ENCODE measurements at places on chromosomes 7 and 10.
A peak's percentile ranks its signal among the peaks of the same experiment; 100 is the strongest.

GRCh38 chr7:29282819-29283414 lies 88.3 kb downstream of the CHN2 start:
- DNase-seq: no peak

DNA sequence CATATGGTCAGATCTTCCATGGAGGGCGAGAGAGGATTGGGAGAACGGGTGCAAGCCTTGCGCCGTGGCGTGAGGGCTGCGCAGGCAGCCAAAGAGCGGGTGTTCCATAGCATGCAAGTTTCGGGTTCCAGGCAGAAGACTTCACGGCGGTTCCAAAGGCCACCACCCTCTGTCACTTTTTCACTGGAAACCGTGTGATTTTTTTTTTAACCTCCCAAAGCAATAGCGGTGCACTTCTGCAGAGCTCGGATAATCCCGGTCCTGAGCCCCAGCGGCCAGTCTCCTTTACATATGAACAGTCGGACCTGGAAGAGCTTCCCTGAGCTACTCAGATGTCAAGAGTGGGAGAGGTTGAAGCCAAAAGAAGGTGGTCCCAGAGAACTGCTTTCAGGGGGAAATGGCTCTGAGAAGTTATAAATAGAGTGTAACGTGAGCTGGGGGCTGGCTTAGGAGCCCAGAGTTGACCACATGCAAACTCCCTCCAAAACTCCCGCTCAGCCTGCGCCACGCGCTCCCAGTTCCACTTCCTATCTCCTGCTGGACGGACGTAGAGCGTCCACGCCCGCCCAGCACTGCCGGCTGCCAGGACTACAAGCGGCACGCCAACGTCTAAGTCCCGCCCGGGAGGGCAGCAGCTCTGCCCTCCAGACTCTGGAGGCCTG lies at the start of gene MEOX2:
TSS of gene MEOX2 (minus strand) at position 389 of the 662 bp plus-strand sequence. CDS start at position 108, 281 bp downstream.
- DNase-seq: peak; percentile 52

DNA sequence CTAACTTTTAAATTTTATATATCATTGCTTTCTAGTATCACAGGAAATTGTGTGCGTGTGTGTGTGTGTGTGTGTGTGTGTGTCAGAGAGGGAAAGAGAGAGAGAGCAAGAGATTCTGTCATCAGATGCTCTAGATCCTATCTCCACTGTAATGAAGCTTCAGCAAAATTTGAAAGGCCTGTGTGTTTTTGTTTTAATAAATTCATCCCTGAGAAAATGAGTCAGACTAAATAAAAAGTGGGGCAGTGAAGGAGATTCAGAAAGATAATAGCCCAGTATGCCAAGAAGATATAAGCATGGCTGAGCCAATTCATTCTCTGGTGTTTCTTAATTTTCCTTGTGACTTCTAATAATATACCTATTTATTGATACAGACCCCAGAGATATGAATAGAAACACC lies 184.2 kb upstream of the TMEM196 start:
- DNase-seq: peak; percentile 18

DNA sequence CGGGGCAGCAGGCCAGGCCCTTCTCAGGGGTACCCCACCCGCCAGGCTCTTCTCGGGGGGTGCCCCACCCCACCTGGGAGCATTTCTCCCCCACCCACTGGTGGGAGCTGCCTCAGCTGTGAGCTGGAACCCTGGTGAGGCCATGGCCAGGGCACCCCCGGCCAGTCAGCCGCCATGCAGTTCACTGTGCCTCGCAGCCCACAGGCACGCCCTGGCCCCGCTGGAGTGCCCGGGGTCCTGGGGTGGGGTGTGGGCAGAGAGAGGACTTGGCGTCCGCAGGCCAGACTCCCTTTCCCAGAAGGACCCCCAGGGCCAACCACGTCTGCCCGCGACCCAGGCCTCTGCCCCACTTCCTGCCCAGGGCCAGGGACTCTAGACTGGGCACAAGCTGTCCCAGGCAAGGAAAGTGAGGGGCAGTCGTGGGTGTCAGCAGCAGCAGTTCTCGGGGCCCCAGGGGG lies 13.1 kb downstream of the DPYSL4 start:
- no peak for DNase-seq

DNA sequence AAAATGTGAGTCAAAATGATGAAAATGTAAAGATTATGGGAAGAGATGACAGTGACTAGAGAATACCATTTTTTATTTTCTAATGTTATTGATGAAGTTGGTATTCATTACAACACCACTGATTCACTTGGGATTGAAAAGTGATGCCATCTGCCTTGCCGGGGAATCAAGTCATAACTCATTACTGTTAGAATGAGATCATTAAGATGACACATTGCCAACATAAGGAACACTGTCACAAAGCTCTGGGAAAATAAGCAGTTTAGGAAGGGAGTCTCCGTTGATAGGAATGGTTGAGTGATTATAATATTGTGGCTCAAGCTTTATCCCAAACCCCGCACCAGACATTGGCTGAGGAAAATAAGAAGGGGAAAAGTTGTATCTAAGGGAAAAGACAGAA lies 121.5 kb upstream of the PLPP4 start:
- no peak for DNase-seq

GRCh38 chr10:132371641-132372081 lies 25.3 kb upstream of the PWWP2B start:
- no peak for DNase-seq

DNA sequence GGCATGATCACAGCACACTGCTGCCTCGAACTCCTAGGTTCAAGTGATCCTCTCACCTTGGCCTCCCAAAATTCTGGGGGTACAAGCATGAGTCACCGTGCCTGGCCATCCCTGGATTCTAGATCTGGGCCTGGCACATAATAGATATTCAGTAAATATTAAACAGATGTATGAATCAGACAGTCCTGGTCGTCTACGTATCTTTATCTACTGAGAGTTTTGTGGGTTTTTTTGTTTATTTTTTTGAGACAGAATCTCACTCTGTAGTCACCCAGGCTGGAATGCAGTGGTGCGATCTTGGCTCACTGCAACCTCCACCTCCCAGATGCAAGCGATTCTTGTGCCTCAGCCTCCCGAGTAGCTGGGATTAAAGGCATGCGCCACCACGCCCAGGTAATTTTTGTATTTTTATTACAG lies 24.3 kb upstream of the ITGB1 start:
- peak; percentile 47 for DNase-seq

DNA sequence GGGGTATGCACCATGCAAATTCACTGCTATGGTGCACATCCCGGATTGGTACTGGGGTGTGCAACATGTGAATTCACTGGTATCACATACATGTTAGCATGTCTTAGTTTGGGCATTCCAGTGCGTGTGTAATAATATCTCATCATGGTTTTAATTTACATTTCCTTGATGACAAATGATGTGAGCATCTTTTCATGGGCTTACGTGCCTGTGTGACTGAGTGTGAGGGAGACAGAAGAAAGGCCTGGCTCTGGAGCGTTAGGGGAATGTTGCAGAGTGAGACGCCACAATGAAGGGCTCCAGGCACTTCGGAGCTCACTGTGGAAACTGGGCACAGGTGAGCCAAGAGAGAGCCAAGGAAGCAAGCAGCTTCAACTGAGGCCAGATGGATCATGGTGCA lies 162.6 kb downstream of the UBE2H start:
- no peak for DNase-seq

DNA sequence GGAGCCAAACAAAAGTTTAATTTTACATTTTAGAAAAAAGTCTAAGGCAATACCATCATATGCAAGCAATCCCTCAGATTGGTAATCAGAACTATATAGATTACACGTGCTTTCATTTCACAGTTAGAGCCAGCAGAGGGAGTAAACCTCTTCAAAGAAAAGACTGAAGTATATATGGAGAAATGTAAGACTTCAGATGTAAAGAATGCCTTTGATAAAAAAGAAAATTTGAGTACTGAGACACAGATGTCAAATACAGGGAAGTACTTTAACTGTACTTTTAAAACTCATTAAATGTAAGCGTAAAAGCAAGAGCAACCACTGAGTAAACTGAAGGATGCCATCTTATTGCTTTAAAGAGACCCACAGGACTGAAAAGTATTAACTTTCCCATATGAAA lies 101.4 kb upstream of the FAM133B start:
- DNase-seq: peak; percentile 40

GRCh38 chr10:103807996-103808395 lies 47.4 kb downstream of the SH3PXD2A start:
- DNase-seq: no peak

DNA sequence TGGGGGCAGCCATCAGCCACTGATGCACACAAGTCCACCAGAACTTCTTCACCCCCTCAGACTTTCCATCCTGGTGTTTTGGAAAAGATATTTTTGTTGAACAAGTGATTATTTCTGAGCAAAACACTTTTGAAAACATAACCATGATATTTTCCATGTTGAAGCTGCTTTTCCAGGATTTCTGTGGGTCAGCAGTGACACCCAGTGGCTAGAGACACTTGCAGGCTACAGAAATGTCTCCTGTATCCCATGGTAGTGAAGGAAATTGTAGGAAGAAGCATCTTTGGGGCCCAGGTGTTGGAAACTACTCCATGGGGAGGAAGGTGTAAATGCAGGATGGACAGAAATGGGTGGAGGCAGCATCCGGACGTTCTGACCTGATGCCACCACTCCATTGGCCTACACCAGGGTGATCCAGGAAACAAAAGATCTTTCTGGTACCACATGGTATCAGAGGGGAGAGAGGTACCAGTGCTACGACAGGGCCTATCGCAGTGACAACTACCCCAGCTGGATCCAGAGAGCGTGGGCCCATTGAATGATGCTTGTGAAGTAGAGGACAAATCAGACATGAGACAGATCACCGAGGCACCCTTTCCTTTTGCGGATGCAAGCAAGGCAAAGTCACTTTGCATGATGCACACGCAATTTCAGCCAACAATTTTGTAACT lies 111.7 kb upstream of the COBL start:
- no peak for DNase-seq

- DNase-seq: no peak
These were observed 45.5 kb upstream of the ANAPC16 start for GRCh38 chr10:72170263-72170662.

GRCh38 chr7:102918845-102919244 lies 6.0 kb downstream of the LRRC17 start:
- DNase-seq: no peak

DNA sequence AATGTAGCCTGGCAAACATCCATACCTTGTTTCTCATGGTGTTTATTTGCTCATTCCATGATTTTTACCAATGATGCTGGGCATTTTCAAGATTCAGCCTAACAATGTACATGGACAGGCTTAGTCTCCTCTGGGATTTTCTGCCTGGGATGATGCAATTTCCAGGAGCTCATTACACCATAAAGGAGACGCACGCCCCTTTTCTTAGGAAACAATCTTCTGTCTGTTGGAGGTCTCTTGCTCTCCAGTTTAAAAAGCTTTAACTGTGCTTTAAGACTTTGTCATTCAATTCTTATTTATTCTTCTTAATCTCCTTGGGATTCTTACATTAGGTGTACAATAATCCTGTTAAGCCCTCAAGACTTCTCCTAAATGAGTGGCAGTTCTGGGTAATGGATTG lies 150.3 kb upstream of the NRP1 start:
- DNase-seq: peak; percentile 53

DNA sequence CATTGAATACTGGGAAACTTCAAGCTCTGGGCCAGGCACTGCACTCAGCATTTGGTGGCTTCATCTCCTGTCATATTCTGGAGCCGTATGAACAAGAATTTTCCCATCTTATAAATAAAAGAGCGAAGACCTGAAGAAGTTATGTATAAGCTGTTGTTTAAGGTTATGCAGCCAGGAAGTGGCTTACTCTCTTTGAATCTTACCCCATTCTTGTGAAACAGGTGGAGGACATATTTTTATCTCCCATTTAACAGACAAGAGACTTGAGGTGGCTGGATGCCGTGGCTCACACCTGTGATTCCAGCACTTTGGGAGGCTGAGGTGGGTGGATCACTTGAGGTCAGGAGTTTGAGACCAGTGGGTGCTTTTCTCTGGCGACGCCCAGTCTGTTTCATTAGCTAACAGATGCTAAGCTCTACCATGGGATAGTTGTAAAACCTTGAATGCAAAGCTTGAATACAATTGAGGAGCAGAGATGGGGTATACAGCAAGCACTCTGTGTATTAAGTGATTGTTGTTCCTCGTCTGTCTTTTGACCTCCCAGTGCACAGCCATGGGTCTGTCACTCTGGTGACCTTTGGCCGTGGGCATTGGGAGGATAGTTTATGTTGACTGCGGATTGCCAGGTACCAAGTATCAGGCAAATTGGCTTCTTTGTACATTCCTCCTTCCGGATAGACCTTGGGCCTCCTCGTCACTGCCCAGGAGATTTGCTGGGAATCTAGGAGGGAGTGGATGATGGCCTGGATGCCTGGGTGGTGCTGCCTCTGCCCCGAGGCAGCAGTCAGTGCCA lies 85.8 kb downstream of the GRK5 start:
- no peak for DNase-seq

DNA sequence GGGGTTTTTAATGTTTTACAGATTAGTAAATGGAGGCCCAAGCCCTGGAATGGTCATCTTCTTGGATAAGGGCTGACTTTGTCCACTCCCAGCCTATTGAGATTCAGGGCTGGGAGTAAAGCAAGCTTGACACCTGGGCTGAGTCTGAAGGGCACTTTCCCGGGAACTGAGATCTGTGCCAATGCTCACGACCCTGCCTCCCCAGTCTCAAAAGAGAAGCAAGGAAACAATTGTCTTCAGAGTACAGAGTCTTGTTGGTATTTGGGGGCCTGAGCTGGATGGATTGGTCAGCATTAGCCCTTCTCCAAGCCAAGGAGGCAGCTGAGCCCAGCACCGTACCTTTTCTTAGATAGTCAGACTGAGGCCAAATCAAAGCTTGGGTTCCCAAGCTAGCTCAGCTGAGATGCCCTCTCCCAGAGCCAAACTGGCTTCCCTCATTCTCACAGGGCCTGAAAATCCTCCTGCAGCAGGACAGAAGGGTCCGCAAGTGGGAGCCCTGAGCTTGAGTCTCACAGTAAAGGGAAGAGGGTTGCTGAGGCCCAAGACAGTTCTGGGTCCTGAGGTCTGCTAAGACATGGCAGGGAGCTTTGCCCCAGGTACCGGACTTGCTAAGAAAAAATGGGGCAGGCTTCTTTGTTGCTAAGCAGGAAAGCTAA lies 3.7 kb downstream of the DDIT4 start:
- no peak for DNase-seq

- no peak for DNase-seq
These were observed 10.1 kb upstream of the GGCT start for GRCh38 chr7:30514776-30515175.

- no peak for DNase-seq
These were observed 55.6 kb downstream of the SLC16A9 start for GRCh38 chr10:59654007-59654406.

- no peak for DNase-seq
These were observed 35.9 kb upstream of the CYP2C9 start for GRCh38 chr10:94902570-94902969.

GRCh38 chr7:130667593-130668257 lies 823 bp downstream of the COPG2 start:
- peak; percentile 15 for DNase-seq

GRCh38 chr10:51699145-51699474 lies 285 bp downstream of the CSTF2T start:
- peak; percentile 29 for DNase-seq

- peak; percentile 6 for DNase-seq
These were observed 30.8 kb downstream of the SLC16A9 start for GRCh38 chr10:59678884-59679301.
